NCI-H1105 treated with DMSO at 0.1 percent for 48 hours (cell line): ENCODE measurements at places on chromosomes 3 and 15.

DNA sequence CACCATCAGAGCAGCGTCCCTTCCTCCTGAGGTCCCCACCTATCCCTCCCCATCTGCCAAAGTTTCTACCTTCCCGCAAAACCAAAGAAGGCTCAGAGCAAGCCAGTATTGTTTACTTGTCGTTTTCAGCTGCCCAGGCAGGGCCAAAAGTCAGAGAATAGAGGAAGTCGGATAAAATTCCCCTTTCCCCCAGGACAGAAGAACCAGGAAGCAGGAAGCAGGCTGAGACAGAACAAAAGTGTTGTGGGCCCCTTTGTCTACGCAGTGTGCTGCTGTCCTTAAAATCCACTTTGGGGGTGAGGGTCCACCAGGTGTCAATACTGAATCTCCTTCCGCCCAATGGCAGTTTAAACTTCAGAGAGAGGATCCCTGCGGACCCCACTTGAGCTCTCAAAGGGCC is 18.5 kb upstream of the RPL32 start:
- DNase-seq = no peak

- DNase-seq = no peak
Observed at GRCh38 chr3:100815583-100815982, 106.3 kb downstream of the TFG start.

DNA sequence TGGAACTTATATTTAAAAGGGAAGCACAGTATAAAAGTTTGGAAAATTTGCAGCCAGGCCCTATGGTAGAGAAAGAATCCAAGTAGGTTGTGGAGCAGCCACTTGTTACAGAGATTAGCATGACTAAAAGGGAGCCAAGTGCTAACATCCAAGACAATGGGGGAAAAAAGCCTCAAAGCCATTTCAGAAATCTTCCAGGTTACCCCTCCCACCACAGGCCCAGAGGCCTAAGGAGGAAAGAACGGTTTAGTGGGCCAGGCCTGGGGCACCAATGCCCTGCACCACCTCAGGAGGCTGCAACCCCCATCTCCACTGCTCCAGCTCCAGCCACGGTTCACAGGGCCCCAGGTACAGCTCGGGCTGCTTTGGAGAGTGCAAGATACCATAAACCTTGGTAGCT is 69.9 kb downstream of the IGF2BP2 start:
- DNase-seq = no peak

DNA sequence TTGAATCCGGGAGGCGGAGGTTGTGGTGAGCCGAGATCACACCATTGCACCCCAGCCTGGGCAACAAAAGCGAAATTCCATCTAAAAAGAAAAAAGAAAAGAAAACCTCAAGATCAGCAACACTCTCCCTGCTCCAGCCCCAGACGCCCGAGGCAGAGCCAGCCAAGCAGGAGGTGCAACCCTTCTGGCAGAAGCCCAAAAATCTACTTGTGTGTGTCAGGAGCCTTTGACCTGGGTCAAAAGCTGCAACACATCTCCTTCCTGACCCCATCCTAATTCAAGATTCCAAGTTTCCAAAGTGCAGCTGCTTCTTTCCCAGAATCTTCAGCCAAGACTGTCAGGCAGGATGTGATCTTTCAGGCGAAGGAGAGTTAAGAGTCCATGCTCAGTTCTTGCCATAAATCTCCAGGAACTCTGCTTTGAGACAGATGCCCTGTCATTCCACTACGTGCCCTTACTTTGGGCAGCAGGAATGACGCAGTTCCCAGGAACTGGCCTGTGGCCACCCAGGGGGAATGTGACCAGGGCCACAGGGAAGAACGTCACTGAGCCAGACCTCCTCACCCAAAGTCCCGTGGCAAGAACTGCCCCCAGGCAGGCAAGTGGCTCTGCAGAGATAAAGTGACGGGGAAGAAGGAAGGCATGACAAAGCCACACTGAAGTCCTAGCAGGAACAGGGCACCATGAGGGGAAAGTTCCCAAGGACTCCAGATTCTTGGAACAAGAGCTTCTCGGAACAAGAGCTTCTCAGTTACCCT is 39.4 kb downstream of the SH3BP5 start:
- DNase-seq = no peak

DNA sequence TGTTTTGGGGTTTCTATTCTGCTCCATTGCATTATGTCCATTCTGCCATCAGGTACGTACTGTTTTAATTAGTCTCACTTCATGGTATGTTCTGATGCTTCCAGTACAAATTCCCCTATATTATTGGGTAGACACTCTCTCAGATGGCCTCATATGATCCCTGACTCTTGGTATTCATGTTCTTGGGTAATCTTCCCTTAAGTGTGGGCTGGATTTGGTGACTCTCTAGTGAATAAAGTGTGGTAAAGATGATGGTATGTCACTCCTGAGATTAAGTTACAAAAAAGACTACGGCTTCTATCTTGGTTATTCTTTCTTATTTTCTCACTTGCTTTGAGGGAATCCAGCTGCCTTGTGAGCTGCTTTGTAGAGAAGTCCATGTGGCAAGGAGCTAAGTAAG is 89.6 kb upstream of the TBC1D5 start:
- DNase-seq = no peak

GRCh38 chr15:71129669-71130068 is 14.4 kb downstream of the THSD4 start:
- DNase-seq = no peak

- peak; percentile 52 for DNase-seq
Observed at GRCh38 chr3:112627919-112628466, 12.9 kb downstream of the CCDC80 start.

- no peak for DNase-seq
Observed at GRCh38 chr15:69548395-69549180, 96.0 kb downstream of the RPLP1 start.

GRCh38 chr3:183393625-183394024 is 34.8 kb downstream of the MCF2L2 start:
- no peak for DNase-seq

DNA sequence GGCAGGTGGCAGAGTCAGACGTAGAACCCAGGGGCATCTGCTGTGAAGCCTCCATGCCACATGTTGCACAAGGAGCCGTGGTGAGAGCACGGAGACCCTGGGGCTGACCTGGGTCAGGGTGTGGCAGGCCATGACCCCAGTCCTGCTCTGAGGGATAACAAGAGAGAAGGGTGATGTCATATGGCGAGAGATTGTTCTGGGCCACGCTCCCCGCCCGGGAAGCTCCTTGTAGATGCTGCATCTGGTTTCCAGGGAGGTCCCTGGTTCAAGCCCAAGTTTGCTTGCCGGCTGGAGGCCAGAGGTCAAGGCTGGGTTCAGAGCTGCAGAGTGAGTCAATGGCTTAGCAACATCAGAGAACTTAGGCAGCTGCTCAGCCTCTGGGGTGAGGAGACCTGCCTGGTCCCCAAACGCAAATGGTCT is 17.3 kb downstream of the FGD5 start:
- no peak for DNase-seq

- DNase-seq = no peak
Observed at GRCh38 chr3:168116279-168116678, 20.6 kb upstream of the GOLIM4 start.

DNA sequence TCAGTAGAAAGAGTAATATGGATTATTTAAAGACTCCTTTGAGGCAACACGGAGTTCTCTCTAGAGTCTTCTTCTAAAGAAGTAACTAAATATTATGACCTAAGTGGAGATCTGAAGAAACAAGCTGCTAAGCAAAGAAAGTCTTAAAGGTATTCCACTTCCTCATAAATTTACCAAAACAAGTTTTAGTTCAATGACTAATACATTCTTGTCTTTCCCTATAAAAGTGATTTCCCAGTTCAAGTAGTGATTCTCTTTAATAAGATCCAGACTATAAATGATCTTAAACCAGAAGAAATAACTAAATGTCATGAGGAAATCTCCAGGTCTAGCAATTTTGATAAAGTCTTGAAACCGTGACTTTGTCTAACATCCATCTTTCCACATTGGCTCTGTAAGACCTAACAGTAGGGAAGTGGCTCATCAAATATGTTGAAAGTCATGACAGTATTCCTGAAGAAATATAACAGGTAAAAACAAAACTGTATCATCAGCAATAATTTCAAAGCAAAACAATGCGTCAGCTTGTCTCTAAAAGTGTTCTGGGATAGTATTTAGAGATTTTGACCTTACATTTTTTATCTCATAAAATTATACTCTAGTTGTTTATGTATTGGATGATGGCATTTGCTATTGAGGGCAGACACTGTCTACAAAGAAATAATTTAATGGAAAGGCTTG is 51.8 kb upstream of the NEDD4 start:
- DNase-seq = no peak

GRCh38 chr3:59839283-59839682 is 789.5 kb upstream of the CFAP20DC start:
- no peak for DNase-seq

DNA sequence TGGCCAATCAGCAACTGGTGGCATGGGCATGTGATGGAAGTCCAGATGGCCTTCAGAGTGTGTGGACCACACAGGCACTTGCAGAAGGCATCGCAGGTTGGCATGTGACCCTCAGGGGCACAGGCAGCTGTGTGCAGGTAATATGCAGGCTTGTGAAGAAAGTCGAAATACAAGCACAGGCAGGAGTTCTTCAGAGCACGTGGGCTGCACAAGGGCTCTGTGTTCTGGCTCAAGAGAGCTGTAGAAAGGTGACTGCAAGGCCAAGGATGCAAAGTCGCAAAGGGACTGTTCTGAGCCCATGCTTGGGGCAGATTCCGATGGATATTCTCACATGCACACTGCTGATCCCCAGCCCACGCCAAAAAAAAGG is 8.3 kb downstream of the LRRC2 start:
- no peak for DNase-seq

DNA sequence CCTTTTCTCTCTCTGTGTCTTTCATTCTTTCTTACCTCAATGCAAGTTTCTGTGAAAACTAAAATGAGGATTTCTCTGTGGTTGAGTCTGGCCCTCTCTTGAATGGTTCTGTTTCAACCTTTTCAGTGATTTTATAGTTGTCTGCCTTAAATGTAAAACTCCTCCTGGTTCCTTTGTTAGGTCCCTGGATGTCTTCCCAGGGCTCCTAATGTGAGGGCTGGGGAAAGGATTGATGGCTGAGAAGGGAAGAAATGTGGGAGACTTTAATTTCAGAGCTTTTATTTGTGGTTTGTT is 90.6 kb upstream of the GRM7 start:
- DNase-seq = no peak
